ENCODE measurements at places on chromosomes 5 and 9.

GRCh38 chr9:73199448-73199847 is 47.8 kb downstream of the ANXA1 start:
- no peak for DNase-seq

GRCh38 chr5:135375040-135375793 is 23.8 kb downstream of the MACROH2A1 start:
- no peak for DNase-seq

- DNase-seq: no peak
These were observed 28.0 kb downstream of the SLC36A1 start for GRCh38 chr5:151475388-151475787.

GRCh38 chr5:178143246-178143645 is 10.4 kb downstream of the NHP2 start:
- no peak for DNase-seq

- DNase-seq: no peak
These were observed 117.7 kb upstream of the ACTBL2 start for GRCh38 chr5:57600321-57600720.

All from GDM1 (cell line).